Immature natural killer cell (primary cell): ENCODE measurements at places on chromosomes 11 and 22.

- DNase-seq = no peak
These were observed 258.5 kb upstream of the PDGFD start for GRCh38 chr11:104422324-104422944.

- no peak for DNase-seq
These were observed 28.6 kb downstream of the C22orf42 start for GRCh38 chr22:32130464-32130863.

- no peak for DNase-seq
These were observed 60.3 kb upstream of the POU2AF2 start for GRCh38 chr11:111185266-111185665.

- DNase-seq = no peak
These were observed 69.7 kb downstream of the NELL1 start for GRCh38 chr11:20739107-20739506.

DNA sequence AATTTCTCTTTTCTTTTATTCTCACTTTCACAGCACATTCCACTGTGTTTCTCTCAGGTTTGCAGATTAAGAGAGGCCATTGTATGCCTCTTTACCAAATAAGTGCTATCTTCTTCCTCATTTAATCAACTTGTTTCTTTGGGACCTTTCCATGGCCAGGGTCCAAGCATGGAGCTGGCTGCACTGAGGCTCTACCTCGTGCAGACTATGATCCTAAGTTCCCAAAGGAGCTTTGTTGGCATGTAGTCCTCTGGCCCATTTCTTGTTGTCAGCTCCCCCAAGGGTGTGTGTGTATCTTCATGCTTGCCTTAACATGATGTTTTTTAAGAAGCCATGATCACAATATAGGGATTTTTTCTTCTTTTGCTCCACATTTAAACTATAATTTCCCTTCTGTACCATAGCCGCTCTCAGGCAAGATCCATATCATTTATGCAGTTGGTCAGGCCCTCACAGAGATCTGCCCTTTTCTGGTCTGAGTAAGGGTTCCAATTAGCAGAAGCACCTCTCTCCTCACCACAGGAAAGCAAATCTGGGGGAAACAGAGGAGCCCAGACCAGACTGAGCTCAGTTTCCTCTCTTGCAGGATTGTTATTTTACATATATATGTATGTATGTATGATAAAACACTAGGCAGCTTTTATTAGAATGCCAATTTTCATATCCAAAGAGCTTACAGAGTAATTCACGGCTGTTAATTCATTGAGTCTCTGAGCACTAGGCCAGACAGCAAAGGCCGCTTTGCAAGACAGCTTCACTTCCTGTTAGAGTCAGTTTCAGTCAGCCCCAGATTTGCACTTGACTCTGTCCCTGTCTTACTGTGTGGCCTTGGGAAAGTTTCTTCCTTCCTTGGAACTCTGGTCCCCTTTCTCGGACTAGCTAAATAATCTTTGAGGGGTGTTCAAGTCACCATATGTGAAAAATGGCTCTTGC is 34.3 kb downstream of the CYB5R2 start:
- DNase-seq = no peak

- no peak for DNase-seq
These were observed 252.9 kb downstream of the ETS1 start for GRCh38 chr11:128334311-128335044.

DNA sequence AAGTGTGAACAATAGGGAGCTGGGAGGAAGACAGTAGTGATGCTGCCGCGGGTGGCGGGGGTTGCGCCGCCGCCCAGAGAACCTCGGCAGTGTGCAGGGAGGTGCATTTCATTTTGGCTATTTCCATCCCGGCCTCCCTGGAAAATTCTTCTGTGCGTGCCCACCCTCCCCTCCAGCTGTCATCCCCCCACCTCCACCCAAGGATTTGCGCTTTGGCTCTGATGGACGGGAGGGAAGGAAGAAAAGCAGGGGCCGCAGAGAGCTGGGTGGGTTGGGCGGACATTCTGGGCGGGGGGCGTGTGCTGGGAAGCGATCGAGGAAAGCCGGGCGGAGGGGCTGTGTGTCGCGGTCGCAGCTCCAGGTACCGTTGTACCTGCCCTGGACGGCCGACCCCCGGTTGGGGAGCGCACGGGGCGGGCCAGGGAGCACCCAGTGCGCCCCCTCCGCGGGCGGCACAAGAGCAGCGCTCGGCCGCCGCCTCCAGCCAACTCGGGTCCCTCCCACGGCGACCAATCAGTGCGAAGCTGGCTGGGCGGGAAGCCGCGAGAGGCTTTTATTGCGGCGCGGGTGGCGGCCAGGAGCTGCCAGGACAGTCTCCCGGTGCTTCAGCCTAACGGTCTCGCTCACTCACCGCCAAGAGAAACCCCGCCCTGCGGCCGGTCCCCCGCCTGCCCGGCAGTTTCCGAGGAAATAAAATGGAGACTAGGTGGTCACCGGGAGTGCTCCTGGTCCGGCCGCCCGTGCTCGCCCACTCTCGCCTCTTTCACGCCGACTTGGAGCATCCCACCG is 1.6 kb downstream of the NCAM1 start:
- peak; percentile 41 for DNase-seq

- DNase-seq = no peak
These were observed 192.7 kb downstream of the OPCML start for GRCh38 chr11:133339495-133340140.

DNA sequence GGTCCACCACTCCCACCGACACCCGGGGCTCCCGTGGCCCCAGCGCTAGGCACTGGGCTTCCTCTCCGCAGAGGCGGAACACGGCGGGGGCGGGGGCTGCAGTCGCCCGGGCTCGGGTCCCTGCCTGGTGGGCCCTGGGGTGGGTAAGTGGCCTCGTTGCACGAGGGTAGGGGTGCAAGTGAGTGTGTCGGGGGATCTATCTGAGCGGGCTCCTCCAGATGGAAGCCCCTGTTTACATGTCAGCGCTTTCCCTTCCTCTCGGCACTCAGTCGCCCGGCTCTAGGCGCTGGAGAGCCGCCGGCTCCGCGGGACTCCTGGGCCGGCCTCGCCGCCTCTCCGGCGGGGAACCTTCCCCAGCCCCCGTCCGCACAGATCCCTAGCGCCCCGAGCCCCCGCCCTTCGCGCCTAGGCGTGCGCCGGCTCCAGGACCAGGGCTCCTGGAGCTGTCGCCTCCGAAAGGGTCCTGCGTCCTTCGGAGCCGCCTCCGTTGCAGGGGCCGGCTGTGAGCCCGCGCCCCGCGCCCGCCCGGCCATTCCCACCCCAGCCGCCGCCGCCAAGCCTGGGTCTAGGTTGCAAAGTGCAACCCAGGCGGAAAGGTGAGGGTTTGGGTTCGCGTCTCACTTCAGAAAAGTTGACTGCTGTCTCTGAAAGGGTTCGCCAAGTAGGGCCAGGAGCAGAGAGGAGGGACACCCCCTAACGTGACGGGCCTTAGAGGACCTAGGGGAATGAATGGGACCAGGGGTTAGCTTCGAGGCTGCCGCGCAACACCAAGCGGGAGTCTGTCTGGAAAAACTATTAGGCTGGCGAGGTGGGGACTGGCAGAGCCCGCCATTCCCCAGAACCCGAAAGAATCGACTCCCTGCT is 978 bp downstream of the FLI1 start:
- DNase-seq = no peak

GRCh38 chr11:68142028-68142412 is 20.8 kb upstream of the CHKA start:
- DNase-seq = peak; percentile 26

DNA sequence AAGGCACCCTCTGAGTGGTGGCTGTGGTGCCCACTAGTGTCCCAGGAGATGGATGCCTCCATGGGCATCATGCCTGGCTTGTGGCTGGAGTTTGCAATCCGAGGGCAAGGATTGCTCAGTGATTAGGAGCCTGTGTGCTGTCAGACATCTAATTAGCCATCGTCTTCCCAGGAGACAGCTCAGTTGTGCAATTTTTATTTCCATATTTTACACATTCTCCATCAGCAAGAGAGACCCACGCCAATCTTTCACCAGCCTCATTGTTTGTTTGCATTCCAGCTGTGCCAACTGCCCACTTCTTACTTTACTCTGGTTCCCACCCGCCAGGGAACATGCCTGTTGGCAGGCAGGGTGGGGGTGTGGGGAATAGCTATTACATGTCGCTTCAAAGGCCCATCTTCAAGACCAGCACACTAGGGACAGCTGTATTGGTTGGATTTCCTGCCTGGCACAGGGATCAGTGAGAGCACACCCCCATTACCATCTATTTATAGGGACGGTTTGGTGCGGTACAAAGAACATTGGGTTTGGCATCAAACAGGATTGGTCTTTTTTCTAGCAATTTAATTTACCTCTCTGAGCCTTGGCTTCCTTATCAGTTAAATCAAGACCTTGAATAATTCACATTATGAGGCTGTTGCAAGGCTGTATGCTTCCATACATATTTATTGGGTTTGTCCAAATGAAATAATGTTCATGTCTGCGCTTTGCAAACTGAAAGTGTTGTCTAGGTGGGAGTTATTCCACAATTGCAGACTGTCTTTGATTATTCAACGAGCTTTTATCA is 80.7 kb upstream of the NAV2 start:
- no peak for DNase-seq

- no peak for DNase-seq
These were observed 2.5 kb upstream of the ASCL2 start for GRCh38 chr11:2272946-2273280.

DNA sequence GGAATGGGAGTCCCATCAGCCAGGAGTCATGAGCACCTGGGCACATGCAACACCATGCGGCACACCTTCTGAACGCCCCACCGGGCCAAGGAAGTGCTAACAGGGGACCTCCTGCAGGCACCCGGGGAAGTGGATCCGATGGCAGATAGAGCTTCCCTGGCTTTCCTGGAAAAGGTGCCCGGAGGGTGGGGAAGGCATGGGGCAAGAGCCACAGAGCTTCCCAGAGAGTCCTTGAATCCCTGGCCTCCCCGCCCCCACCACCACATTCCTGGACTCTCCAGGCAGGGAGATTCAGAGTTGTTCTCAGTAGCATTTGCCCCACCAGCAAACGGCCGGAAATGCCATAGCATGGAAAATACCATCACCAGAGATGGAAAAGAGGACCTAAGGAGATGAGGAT is 8.3 kb downstream of the TRIM29 start:
- DNase-seq = no peak

GRCh38 chr11:40030867-40031266 is 1428.6 kb downstream of the LRRC4C start:
- no peak for DNase-seq

DNA sequence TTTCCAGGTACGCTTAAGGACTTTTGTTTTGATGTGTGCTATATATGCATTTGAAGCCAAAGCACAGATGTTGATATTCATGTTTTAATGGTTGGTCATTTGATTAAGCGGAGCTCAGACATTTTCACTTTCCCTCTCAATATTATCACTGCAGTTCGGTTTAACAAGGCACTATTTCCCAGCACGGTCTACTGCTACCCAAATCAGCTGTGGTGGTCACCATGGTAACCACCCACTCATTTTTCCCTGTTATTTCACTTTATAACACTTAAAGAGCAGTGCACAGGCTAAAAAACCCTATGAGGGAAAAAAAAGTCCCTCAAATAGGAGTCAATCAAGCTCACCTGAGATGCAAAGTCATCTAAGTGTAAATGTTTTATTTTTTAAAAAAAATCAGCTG is 439.6 kb upstream of the CCDC90B start:
- DNase-seq = no peak

DNA sequence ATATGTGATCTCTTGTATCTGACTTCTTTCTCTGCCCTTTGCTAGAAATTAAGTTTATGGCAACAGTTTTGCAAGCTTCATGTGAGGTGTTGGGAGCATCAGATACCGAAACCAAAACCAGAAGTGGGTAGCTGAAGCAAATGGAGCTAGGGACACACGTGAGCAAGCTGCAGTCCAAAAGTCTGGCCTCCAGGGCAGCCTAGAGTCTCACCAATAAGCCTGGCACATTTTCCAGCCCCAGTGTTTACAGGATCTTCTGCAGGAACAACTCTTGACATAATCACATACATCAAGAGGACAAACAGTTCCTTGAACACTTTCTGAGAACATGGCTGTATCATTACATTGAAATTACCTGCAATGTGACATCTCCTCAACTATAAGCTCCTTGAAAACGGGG is 114.1 kb downstream of the LARGE1 start:
- no peak for DNase-seq

- DNase-seq = no peak
These were observed 37.5 kb downstream of the TNRC6B start for GRCh38 chr22:40215266-40215665.

DNA sequence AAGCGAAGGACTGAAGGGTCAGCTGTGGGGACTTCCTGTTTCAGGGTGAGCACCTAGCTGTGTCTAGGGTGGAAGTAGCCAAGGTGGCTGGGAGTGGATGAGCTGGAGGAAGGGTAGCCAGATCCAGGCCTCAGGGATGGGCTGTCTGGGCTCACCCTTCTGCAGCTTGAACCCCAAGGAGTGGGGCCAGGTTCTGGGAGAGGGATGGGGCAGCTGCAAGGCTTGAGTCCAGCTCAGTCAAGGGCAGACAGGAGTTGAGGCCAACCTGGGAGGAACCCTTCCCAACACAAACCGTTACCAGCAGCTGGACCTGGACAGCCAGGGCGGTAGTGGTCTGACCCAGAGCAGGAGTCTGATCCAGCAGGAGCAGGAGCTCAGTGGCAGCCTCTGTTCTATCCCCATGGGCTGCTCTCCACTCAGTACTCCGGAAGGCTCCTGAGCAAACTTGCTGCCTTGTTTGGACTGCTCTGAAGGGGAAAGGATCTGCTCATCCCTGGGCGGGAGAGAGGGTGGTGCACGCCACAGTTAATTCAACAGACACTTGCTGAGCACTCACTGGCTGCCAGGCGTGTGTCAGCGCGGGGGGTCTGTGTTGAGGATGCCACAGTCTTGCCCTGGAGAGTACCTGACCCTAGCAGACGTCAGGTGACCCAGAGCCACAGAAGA is 53.8 kb upstream of the THY1 start:
- no peak for DNase-seq
